Fibroblast of lung (primary cell): ENCODE measurements at places on chromosomes 16 and 17. TPM values are rescaled to one million over a fixed set of nuclear protein-coding genes. Genes with fewer than 3 reads are reported as not detected.

GRCh38 chr16:5874899-5875298 lies 777.3 kb upstream of the EEF2KMT start:
- DNase-seq: no peak
- H3K27me3 ChIP-seq: no peaks in the 10 kb centered on the region
- H3K36me3 ChIP-seq: no peaks in the 10 kb centered on the region
- H3K27ac ChIP-seq: no peak overlapping the region
- H3K4me1 ChIP-seq: no peaks in the 10 kb centered on the region

- H3K36me3 ChIP-seq: no peaks in the 10 kb centered on the region
- H3K27ac ChIP-seq: no peak overlapping the region
- H3K27me3 ChIP-seq: peaks cover 4% of the 10 kb centered on the region
- DNase-seq: no peak
- H3K4me1 ChIP-seq: no peaks in the 10 kb centered on the region
Measured at GRCh38 chr17:79176792-79177601, 102.4 kb downstream of the ENGASE start.

- H3K4me1 ChIP-seq: peaks cover 6% of the 10 kb centered on the region
- no peak overlapping the region for H3K4me3 ChIP-seq
- DNase-seq: no peak
- H3K36me3 ChIP-seq: peaks cover 27% of the 10 kb centered on the region
- no peak overlapping the region for H3K27ac ChIP-seq
Measured at GRCh38 chr16:67549240-67549639, 13.1 kb upstream of the CTCF start.

Gene ZNF205
- total RNA-seq: 16.0 and 16.4 TPM in 2 replicates

Gene SPATA32
- not detected in 2 replicates for total RNA-seq

- H3K4me3 ChIP-seq: no peak overlapping the region
- no peaks in the 10 kb centered on the region for H3K4me1 ChIP-seq
- no peak for DNase-seq
- H3K36me3 ChIP-seq: no peaks in the 10 kb centered on the region
Measured at GRCh38 chr17:2780256-2780655, 16.0 kb upstream of the RAP1GAP2 start.

DNA sequence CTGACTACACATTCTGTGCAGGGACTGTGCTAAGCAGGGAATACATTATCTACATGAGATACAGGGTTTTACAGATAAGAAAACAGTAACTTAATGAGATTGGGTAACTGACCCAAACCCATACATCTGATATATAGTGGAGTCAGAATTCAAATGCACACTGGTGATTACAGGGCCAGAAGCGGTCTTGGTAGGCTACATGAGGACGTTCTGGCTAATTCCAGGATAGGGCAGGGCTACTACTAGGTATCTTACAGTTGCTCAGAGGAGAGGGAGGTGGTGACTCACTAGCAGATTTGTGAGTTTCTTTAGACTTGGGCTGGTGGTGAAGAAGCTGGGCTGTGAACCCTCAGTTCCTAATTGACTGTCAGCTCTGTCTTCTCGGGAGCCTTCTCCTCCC lies 21.4 kb downstream of the TRIM16 start:
- no peaks in the 10 kb centered on the region for H3K36me3 ChIP-seq
- no peak for DNase-seq
- no peaks in the 10 kb centered on the region for H3K4me1 ChIP-seq
- H3K27me3 ChIP-seq: no peaks in the 10 kb centered on the region
- H3K27ac ChIP-seq: no peak overlapping the region
- H3K4me3 ChIP-seq: no peak overlapping the region

DNA sequence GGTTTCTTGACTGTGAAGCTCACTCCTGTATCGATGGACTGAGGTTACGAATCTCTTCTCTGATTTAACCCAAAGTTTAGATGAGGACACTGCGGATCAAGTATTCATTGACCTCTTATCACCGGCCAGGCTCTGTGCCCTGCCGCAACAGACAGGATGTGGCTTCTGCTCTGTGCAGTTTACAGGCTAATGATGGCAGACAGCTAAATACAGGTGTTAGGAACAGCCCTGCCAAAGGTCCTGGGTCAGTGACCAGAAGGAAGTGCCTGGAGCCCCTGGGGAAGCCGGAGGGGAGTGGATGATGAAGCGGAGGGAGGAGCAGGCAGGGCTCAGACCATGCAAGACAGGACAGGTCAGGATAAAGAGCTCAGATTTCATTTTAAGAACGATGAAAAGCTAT lies 44.4 kb downstream of the HAPSTR1 start:
- DNase-seq: no peak
- no peaks in the 10 kb centered on the region for H3K4me1 ChIP-seq
- H3K27ac ChIP-seq: no peak overlapping the region
- H3K36me3 ChIP-seq: no peaks in the 10 kb centered on the region
- no peaks in the 10 kb centered on the region for H3K27me3 ChIP-seq
- H3K4me3 ChIP-seq: no peak overlapping the region

Gene TEKT5
- 0.26 TPM in 1 of 2 replicates, not detected in the other for total RNA-seq

- H3K36me3 ChIP-seq: no peaks in the 10 kb centered on the region
- H3K27me3 ChIP-seq: peaks cover 20% of the 10 kb centered on the region
- H3K4me3 ChIP-seq: no peak overlapping the region
- no peaks in the 10 kb centered on the region for H3K4me1 ChIP-seq
Measured at GRCh38 chr17:49439673-49440571, 25.2 kb upstream of the PHB1 start.

DNA sequence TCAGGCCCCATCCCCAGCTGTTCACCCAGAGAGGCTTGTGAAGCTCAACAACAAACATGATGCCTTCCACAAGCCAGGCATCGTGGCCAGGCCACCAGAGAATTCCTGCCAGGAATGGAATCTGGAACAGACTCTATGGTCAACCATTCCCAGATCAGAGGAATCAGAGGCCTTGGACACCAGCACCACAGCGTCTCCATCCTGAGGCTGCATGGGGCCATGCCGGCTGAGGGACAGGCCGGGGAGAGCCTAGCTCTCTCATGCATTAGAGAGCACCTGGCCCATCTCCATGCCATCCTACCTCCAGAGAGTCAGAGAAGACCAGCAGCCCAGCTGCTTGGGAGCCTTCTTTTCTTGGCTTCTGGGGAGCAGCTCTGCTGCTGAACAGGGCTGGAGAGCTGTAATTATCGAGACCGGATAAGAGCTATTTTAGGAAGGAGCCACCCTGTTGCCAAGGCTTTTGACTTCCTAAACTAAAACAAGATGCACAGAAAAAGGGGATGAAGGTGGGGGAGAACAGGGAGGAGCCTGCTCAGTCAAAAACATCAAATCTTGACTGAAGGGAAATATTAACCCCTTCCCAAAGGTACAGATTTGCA lies 24.5 kb upstream of the MTMR4 start:
- no peak for DNase-seq
- H3K36me3 ChIP-seq: no peaks in the 10 kb centered on the region
- H3K27me3 ChIP-seq: peaks cover 13% of the 10 kb centered on the region
- H3K4me1 ChIP-seq: peaks cover 10% of the 10 kb centered on the region
- no peak overlapping the region for H3K27ac ChIP-seq
